ENCODE measurements at places on chromosomes 3 and 15.

GRCh38 chr3:9955067-9955502, 2.9 kb upstream of the PRRT3 start:
- DNase-seq = peak; percentile 48

- DNase-seq = no peak
Observed at GRCh38 chr15:80179935-80180334, 27.1 kb downstream of the FAH start.

- DNase-seq = no peak
Observed at GRCh38 chr15:51314391-51315337, 23.7 kb downstream of the CYP19A1 start.

GRCh38 chr3:42023380-42023779, 61.5 kb upstream of the ULK4 start:
- no peak for DNase-seq

GRCh38 chr3:14935592-14936345, 11.6 kb upstream of the NR2C2 start:
- DNase-seq = no peak

DNA sequence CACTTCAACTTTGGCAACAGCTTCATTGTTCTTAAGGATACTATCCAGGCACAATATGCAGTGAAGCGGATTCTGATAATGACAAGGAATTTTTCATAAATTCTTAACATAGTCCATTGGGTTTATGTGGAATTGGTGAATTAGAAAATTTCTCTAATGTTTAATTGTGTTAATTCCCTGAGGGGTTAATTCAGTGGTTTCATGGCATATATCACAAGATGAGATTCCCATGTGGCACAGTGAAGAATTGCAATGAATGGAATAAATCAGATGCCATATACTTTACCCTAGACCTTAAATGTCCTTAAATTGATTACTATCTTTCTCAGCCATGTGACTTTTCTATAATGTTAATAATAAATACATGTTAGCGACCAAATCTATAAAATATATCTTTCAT, 1244.1 kb downstream of the ROBO2 start:
- DNase-seq = no peak
